ENCODE measurements at places on chromosomes 7 and 10.

- DNase-seq, result no peak
These were observed 35.1 kb upstream of the GARS1 start for GRCh38 chr7:30559611-30560010.

DNA sequence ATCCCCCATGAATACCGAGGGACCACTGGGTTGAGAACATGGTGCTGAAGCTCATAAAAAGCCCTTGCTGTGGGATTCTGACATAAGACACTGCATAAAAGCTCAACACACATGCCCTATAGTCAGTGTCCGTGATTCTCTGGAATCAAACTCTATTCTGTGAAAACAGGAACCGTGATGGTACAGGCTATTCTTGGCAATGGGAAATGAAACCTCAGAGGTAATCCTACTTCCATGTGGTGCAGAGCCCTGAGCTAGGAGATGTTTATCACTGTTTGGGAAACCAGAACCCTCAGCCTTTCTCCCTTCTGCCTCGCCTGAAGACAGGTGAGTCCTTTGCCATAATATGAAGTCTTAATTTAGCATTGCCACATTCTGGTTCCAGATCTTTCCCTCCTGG lies 80.8 kb upstream of the PRSS1 start:
- DNase-seq, result no peak

GRCh38 chr7:142556740-142557139 lies 192.5 kb upstream of the PRSS1 start:
- peak; percentile 41 for DNase-seq

DNA sequence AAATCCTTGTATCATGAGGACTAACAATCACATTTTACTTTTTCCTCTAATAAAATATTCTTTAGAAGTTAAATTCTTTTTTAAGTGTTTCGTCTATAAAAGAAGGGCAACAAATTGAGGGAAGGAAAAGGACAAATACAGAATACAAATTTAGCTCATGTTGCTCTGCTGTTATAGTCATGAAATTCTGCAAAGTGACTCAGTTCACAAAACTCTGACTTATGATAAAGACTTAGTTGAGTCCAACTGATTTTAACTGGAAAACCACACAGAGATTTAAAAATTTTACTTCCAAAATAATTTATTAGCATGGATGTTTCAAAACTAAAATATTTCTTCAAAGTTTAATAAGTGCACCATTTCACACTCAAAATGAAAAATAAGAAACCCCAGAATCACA lies 75.0 kb upstream of the GPR22 start:
- DNase-seq, result no peak

- DNase-seq, result no peak
These were observed 646.0 kb downstream of the KCNMA1 start for GRCh38 chr10:76991621-76992020.

- DNase-seq, result no peak
These were observed 200.3 kb upstream of the LYZL2 start for GRCh38 chr10:30829901-30830300.

- DNase-seq, result no peak
These were observed 12.4 kb downstream of the FOXL3 start for GRCh38 chr7:302054-302992.

- DNase-seq, result peak; percentile 69
These were observed 627 bp downstream of the DUSP5 start for GRCh38 chr10:110498087-110498981.

DNA sequence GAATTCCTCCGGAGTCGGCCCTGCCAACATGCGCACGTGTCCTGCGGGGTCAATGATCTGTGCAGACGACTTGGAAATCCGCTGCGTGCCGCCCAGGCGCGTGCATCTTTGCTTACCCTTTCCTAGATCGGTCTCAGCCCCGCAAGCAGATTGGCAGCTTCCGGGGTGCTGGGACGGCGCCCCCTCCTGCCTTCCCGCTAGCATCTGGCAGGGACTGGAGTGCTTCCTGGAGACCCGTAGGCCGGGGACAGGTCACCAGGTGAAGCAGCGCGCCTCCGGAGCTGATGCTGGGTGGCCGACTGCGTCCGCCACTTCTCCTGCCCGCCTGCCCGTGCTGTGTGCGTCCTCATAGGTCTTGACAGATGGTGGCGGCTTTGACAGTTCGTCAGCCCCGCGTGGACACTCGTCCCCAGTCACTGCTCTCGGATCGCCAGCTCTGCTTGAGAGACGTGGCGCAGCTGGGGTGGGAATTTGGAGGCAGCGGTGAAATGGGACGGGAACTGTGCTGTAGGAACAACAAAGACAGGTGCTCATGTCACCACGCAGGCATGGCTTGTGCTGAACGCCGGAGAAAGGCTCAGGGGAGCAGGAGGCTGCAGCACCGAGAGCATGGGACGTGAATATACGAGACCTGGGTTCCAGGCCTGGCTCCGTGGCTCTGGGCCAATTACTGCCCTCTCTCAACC lies 21.9 kb upstream of the KCNK18 start:
- DNase-seq, result no peak

DNA sequence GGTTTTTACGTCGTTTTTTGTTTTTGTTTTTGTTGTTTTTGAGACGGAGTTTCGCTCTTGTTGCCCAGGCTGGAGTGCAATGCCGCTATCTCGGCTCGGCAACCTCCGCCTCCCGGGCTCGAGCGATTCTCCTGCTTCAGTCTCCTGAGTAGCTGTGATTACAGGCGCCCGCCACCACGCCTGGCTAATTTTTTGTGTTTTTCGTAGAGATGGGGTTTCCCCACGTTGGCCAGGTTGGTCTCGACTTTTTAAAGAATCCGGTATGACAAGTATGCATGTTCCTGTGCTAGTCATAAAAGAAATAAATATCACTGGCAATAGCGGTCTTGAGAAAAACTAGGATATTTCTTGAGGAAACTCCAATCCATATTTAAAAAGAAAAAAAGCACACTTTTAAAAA lies 2.7 kb upstream of the ARL4A start:
- DNase-seq, result no peak

- DNase-seq, result no peak
These were observed 1.2 kb downstream of the BTRC start for GRCh38 chr10:101355072-101355706.

- DNase-seq, result peak; percentile 57
These were observed 6.3 kb downstream of the ZNF503 start for GRCh38 chr10:75395066-75395931.

DNA sequence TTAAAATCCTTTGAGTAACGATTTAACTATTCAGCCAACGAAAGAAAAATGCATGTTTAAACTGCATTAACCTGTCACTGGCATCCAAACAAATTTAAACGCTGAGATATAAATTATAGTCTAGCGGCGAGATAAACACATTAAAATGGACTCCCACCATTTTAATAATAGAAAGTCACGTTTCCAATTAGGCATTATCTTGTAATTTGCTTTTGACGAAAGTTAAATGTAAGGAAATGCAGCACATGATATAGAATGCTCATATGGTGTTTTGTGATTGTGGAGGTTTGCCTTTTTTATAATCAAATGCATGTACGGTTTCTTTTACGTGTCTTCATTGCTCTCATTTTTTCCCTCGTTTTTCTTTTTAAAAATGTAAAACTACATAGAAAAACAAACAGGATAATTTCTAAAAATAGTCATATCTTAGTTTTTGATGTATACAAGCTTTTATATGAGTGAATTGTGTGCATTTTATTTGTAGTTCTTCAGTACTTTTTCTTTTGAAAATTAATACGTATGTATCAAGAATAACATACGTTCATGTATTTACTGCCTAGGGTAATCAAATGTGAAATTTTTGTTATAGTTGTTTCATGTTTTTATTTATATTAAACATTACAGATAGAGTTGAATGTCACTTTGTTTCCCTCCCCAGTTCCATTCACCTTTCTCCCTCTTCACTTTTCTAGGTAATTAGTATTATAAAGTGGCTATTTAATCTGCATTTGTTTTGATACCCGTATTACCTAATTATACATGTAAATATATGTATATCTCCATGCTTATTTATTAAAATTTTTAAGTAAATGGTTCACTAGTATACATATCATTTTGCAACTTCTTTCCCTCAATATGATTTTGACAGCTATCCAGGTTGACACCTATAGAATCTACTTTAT lies 1.1 kb upstream of the KLF14 start:
- no peak for DNase-seq

- DNase-seq, result no peak
These were observed 65.6 kb downstream of the POM121L12 start for GRCh38 chr7:53101026-53101425.

DNA sequence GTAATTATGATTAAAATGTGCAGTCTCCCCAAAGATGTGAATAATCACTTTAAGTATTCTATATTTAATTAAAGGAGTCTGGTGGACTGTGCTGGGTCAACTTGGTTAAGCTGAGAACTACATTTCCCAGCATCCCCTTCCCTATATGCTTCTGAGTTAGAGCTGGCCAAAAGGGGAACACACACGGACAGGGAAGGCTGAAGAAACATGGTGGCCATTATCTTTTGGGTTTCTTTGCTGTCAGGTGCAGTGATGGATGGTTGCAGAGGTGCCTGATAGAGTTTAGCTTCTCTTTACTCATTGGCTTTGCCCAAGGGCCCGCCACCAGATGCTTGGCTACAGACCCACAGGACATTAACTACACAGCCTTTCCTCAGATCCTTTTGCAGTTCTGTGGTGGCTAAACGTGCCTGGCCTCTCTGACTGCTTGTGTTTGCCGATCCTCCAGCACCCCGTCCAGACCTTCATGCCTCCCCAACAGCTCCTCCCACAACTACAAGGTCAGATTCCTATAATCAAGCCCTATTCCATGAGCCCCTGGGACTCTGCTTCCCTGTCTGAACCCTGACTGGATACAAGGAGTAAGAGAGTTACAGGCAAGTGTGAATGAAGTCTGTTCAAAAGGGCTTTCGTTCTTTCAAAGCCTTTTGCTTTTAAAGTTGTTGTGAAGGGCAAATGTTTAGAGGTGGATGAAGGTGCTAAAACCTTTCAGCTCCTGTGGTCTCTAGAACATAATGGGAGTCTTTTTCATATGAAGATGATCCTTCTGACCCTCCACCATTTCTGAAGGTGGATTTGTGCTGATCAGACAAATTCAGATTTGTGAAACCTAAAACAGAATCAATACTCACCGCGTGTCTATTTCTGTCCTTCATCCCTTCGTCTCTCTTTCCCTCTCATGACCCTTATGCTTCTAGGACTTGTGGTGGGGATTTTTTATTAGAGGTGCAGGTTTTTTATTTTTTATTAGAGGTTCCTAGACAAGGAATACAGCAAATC lies 21.5 kb downstream of the BUB3 start:
- no peak for DNase-seq

DNA sequence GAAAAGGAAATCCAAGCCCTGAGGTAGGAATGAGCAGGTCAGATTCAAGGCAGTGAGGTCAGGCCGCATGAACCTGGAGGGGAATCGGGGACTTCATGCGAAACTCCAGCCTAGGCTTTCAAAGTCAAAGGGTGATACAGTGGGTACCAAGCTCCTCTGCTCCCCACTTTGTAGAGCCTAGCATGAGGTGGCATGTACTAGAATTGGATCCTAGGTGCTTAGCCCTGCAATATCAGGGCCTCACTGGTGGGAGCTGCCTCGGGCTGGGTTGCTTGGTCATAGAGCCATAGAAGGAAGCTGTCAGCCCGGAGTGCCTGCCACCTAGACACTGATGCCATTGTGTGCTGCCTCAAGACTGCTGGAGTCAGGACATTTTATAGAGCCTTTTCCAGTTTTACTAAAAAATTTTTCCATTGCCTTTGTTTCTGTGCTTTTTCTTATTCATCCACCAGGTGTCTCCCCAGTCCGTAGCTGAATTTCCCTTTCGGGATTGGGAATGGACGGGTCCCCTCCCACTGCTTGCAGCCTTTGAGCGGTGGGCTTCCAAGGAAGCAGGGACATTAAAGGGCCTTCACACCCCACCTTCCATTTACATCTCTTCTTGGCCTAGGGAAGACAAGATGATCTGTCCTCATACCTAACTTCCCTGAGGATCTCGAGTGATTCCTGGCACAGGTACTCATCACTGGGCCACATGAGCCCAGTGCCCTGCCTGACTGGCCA lies 5.5 kb upstream of the LZTS2 start:
- no peak for DNase-seq

GRCh38 chr7:46450886-46451285 lies 529.8 kb upstream of the IGFBP3 start:
- DNase-seq, result no peak

DNA sequence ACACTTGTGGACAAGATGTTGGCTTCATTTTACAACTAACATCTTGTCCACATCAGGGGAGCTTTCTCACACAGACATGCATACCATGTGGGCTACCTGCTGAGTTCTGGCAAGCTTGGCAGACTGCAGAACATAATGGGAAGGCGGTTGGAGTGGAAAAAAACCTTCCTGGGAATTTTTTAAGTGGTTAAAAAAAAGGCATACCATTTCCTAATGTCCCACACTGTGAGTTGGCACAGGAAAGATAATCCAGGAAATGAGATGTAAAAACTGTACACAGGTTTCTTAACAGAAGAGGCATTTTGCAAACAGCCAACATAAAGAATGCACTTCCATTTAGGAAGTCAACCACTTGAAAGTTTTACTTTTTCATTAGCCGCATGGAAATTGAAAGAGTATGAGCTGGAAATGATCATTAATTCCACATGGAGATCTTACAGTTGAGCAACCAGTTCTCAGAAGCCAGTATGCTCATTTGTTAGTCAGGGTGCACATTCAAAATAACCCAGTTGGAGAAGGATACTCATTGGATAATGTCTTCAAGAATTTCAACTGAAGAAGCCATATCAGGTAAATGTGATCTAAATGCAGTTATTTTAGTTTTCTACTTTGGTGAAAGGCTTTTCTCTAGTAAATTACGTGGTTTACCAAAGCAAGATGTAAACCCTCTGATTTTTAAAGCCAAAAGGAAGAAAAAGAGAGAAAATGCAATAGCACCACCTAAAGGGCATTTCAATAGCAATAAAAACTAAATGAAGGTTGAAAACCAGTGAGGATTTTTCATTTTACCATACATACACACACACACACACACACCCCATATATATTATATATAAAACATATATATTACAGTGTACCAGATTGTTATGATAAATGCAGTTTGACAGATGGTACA lies 194.0 kb downstream of the TAX1BP1 start:
- no peak for DNase-seq

DNA sequence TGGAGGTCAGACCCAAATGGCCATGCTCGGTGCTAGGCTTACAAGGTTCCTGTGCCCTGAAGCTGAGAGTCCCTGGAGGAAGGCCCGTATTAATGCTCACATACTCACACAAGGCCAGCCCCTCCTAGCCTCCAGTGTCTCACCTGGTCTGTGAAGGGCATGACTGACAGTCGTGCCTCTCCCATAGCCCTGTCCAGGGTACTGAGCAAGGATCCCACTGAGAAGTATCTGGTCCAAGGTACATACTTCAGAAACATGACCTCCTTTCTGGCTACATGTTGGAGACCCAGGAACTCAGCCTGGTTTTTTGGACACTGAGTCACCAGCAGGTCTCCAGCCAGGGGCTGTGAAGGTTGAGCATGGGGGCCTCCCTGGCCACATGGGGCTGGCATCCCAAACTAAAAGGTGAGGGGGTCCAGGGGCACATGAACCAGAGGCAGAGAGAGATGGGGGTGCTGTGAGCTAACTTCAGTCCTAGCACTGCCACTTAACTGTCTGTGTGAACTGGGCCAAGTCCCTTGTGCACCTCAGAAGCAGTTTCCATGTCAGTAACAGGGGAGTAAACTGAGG lies 17.6 kb upstream of the RASGEF1A start:
- DNase-seq, result no peak

Data from stimulated activated CD4-positive, alpha-beta T cell treated with anti-CD3 and anti-CD28 coated beads, Interleukin-15, amount 100 ng/mL, for 24 hours (primary cell).